ENCODE measurements at places on chromosomes 3 and 15. TPM values are rescaled to one million over a fixed set of nuclear protein-coding genes. Genes with fewer than 3 reads are reported as not detected.

DNA sequence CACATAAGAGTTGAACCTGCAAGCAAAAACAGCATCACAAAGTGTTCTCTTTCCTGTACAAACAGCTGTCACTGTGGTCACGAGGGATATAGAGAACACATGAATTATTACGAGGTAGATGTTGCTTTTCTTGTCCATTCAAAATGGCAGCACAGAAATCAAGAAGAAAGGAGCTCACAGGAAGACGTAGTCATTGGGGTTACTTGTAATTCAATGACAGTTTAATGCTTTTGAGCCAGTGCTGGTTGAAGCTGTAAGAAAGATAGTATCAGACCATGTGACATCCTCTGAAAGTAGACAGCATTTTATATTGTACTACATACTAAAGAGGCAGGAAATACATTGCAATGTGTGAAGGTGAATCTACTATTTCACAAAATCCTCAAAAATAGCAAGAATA is 140.4 kb downstream of the ABI3BP start:
- DNase-seq: no peak

DNA sequence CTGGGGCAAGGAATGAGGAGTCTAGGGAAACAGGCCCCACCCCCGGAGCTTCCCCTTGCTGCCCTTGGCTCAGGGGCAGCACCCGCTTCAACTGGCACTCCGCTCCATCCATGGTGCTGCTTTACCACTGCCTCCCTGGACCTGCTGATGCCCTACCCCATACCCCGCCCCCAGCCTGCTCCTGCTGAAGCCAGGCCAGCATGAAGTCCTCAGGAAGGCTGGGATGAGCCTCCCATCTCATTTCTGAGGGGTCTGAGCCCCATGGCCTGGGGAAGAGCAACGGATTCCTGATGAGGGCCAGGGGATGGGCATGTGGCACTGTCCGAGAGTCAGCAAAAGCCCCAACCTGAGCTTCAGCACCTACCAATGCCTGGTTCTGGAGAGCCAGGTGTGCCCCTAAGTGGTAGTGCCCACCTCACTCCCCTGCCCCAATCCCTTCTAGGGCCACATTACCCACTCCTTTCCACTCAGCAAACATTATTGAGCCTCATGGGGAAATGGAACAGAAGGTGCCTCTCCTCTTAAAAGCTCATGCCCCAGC is 21.0 kb downstream of the SEC61A1 start:
- no peak for DNase-seq

DNA sequence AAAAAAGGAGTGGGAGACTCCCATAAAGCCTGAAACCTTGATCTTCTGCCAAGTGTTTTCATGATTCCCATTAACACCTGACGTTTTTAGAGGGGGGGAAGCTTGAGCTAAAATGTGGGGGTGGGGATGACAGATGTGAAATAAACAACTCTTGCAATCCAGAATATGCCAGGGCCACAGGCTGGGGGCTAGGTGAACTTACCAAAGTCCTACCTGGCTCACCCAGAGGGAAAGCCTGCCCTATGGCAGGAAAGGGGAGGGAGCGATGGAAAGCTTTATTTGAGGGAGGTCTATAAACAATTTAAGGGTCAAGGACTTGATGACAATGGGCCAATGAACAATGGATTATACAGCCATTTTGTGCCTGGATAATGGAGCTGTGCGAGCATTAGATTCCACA is 108.3 kb downstream of the LRIG1 start:
- DNase-seq: no peak

Gene A4GNT
- not detected for total RNA-seq

Gene ZNF620
- 2.5 TPM for total RNA-seq
